MCF 10A (cell line): ENCODE measurements at places on chromosomes 5 and 9. TPM values are rescaled to one million over a fixed set of nuclear protein-coding genes. Genes with fewer than 3 reads are reported as not detected.

GRCh38 chr5:159610966-159611579 is 280.8 kb upstream of the IL12B start:
- no peaks in the 10 kb centered on the region for H3K27me3 ChIP-seq
- no peaks in the 10 kb centered on the region for H3K36me3 ChIP-seq
- no peaks in the 10 kb centered on the region for H3K4me1 ChIP-seq
- no peak overlapping the region for H3K4me3 ChIP-seq

The DBH gene
- total RNA-seq, result not detected in 2 replicates

- no peak overlapping the region for H3K27ac ChIP-seq
- no peaks in the 10 kb centered on the region for H3K36me3 ChIP-seq
- H3K4me1 ChIP-seq, result no peaks in the 10 kb centered on the region
- H3K27me3 ChIP-seq, result peaks cover under 1% of the 10 kb centered on the region
- no peak overlapping the region for H3K4me3 ChIP-seq
Observed at GRCh38 chr5:62900976-62901375, 322.4 kb downstream of the LRRC70 start.

- no peaks in the 10 kb centered on the region for H3K27me3 ChIP-seq
- H3K36me3 ChIP-seq, result peaks cover 18% of the 10 kb centered on the region
- peak overlapping the region; percentile 81 for H3K4me3 ChIP-seq
- H3K27ac ChIP-seq, result peak overlapping the region; percentile 92
Observed at GRCh38 chr5:65928322-65928752, 2.0 kb downstream of the ERBIN start.

DNA sequence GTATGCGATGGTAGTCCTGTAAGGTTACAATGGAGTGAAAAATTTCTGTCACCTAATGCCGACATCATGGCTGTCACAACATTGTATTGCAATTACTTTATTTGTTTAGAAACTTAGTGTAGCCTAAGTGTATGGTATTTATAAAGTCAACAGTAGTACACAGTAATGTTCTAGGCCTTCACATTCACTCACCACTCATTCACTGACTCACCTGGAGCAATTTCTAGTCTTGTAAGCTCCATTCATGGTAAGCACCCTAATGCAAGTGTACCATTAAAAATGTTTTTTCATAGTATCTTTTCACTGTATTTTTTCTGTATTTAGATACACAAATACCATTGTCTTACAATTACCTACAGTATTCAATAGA is 58.5 kb downstream of the ATP10B start:
- no peaks in the 10 kb centered on the region for H3K27me3 ChIP-seq
- no peaks in the 10 kb centered on the region for H3K4me1 ChIP-seq
- no peak overlapping the region for H3K27ac ChIP-seq
- H3K4me3 ChIP-seq, result no peak overlapping the region
- no peaks in the 10 kb centered on the region for H3K36me3 ChIP-seq

The MRRF gene
- total RNA-seq, result 73.0 and 90.3 TPM in 2 replicates

GRCh38 chr5:448061-448765 is 5.2 kb downstream of the EXOC3 start:
- H3K27ac ChIP-seq, result peak overlapping the region; percentile 25
- peaks cover 70% of the 10 kb centered on the region for H3K36me3 ChIP-seq
- H3K4me1 ChIP-seq, result peaks cover 23% of the 10 kb centered on the region

DNA sequence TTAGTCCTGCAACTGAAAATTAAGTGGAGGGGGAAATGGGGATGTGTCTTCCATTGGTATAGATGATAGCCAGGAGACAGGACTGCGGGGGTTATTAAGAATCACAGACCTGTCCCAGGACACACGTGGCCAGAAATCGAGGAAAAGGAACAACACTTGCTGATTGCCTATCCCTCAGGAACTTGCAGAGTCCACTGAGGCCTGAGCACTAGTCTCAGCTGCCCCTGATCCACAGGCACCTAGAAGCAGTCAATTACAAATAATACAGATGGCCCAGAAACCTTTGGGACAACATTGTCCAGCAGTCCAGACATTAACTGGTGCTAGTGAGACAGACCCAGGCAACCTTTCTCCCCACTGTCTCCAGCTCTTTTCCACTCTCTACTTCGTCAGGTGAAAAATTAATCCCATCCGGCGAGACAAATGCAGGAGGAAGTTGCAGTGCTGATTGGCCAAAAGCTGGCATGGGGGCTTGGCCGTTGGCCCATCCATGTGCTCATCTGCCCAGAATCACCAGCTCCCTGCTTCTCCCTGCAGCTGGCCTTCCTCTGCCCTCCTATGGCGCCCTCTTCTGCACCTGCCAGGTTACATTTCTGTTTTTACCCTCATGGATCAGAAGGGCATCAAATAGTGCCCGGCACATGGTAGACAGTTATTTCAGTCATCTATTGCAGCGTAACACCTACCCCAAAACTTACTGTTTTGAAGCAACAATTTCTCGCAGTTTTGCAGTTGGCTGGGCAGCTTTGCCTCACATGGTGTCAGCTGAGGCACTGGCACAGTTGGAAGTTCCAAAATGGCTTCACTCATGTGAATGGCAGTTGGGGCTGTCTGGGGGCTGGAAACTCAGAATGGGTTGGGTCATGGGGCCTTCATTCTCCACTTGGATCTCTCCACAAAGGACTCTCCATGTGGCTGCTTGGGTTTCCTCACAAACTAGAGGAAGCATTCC is 3.6 kb upstream of the B4GALT1 start:
- peaks cover 9% of the 10 kb centered on the region for H3K36me3 ChIP-seq
- H3K4me1 ChIP-seq, result peaks cover 40% of the 10 kb centered on the region
- DNase-seq, result peak; percentile 84
- H3K27me3 ChIP-seq, result no peaks in the 10 kb centered on the region
- H3K27ac ChIP-seq, result no peak overlapping the region

DNA sequence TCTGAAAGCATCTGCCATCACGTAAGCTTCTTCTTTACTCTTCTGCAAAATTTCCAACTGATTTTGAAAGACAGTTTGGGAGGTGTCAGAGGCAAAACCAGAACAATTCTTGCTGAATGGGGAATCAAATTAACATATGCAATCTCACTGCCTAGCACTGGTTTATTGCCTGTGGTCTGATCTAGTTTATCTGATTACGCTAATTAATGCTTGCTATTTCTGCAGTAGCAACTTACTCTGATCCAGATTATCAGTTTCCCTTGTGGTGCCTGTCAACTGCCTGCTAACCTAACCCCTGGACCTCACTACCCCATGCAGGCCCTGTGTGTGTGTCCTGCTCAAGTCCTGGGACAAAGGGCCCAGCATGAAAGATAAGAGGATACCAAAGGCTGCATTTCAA is 40.3 kb downstream of the CCDC125 start:
- H3K27me3 ChIP-seq, result no peaks in the 10 kb centered on the region
- no peak for DNase-seq
- no peak overlapping the region for H3K4me3 ChIP-seq
- peaks cover 8% of the 10 kb centered on the region for H3K36me3 ChIP-seq
- H3K4me1 ChIP-seq, result no peaks in the 10 kb centered on the region
- no peak overlapping the region for H3K27ac ChIP-seq

DNA sequence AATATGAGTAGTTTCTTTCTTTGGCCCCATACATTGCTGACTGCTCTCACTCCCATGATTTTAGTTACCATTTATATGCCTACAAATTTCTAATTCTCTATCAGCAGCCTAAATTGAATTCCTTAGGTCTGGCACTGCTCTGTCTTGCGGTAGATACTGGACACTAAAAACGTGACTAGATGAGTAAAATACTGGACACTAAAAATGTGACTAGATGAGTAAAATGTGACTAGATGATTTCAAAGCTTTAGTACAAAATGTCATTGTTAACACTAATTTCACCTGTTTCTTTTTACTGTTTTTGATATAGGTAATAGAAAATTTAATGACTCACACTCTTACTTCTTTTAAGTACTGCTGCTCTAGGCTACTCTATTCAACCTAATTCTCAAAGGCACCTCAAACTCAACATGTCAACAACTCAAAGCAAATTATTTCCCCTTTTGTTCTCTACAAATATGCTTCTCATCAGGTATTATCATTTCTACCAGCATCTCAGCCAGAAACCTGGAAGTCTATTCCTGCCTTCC is 31.4 kb upstream of the GOLGA1 start:
- no peaks in the 10 kb centered on the region for H3K4me1 ChIP-seq
- no peak overlapping the region for H3K4me3 ChIP-seq
- H3K36me3 ChIP-seq, result peaks cover 14% of the 10 kb centered on the region
- no peaks in the 10 kb centered on the region for H3K27me3 ChIP-seq

DNA sequence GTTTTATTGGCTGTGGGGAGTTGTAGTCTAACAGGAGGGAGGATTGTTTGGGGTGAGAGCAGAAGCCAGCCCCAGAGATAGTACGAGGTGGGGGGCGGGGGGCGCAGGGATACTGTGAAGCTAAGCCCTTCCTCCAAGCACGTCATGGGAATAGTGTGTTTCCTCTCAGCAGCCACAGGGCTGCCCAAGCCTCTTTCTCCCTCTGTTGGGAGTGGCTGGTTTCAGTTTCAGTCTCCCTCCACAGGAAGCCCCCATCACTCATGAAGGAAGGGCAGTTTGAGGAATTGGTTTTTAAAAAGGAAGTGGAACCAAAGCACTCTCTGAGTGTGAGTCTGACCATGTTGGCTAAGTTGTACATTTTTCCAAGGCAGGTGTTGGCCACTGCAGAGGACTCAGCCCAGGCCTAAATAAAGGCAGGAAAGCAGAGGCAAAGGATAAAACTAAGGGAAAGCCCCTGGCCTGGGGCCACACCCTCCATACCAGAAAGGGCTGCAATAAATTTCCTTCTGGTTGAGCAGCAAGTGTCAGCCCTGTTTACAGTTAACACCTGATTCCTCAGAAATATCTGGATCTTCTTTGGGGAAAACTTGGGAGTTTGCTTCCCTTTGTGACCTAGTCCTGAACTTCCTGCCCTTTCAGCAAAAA is 3.2 kb downstream of the RAB24 start:
- peak overlapping the region; percentile 87 for H3K4me3 ChIP-seq
- H3K4me1 ChIP-seq, result peaks cover 45% of the 10 kb centered on the region
- H3K36me3 ChIP-seq, result peaks cover 55% of the 10 kb centered on the region
- peak overlapping the region; percentile 73 for H3K27ac ChIP-seq
- H3K27me3 ChIP-seq, result no peaks in the 10 kb centered on the region
